ENCODE measurements at places on chromosomes 11 and 22.

GRCh38 chr11:9313648-9314290 is 624 bp downstream of the TMEM41B start:
- no peak for DNase-seq

GRCh38 chr11:57406337-57406904 is 16.0 kb upstream of the PRG2 start:
- DNase-seq = no peak

DNA sequence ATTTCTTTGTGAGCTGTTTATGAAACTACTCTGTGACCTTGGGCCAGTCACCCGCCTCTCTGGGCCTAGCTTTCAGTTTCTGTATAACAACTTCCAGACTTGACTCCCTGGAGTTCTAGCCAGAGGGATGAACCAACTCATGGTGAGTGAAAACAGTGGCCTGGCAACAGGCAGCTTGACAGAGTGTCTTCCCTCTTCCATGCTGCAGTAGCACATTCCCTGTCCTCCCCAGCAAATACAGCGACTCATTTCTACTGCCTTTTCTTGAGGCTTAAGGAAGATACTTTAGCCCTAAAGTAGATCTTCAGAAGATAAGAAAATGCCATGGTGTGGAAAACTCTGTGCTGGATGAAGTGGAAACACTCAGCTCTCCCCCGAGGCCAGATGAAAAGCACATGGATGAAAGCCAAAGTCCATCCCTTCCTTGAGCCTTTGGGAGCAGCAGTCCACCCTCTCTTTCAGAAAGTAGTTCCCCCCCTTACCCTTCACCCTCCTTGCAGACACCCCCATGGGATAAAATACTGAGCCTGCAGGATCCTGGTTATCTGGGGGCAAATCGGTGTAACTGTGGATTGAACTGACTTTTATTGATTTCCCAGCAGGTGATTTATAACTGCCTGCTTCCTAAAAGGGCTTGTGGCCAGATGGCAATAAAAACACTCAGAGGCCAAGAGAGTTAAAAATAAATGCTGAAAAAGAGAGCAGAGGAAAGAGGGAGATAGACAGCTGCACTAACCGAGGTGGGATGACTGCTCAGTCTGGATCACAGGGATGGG is 24.1 kb downstream of the IRAG1 start:
- DNase-seq = no peak

GRCh38 chr11:70399681-70400112 is 1.4 kb downstream of the CTTN start:
- peak; percentile 90 for DNase-seq

DNA sequence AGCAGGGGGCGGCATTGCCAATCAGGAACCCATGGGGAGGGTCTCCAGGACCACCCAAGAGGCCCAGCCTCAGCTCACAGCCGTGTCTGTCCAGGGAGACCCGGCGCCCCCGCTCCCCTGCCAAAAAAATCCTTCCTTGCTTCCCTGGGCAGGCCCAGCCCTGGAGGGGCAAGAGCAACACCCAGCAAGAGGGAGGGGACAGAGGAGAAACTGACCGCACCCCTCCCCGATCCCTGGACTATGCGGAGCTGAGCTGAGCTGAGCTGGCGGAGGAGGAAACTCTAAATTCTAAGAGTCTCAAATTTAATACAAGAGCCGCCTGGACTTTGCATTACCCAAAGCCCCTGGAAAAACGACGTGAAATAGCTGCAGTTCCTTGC is 52.0 kb upstream of the SHISAL1 start:
- DNase-seq = no peak

GRCh38 chr11:120578596-120579154 is 67.1 kb downstream of the GRIK4 start:
- no peak for DNase-seq

DNA sequence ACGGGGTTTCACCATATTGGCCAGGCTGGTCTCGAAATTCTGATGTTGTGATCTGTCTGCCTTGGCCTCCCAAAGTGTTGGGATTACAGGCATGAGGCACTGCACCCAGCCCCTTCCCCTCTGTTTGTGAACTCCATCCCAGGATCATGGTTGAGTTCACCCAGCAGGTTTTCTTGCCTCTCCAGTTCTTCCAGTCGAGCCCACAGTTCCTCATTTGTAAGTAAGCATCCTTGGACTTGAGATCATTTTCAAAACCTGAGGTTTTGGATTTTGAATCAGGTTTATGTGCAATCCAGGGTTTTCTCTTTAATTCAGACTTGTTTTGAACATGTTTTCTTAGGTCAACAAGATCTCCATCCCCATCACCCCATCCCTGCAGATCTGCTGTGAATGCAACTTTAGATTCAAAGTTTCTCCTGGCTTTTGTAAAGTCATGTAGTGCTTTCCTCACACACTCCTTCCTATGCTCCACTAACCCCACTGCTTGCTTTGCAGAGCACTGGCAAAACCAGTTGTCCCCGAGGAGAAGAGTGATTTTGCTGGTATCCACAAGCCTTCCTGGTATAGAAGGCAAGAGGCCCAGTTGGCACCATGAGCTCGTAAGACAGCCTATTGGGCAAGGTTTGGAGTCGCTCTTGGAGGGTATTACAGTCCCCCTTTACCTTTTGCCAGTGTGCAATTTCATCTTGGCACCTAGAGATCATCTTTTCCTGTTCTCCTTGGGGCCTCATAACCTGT is 14.7 kb upstream of the VPREB1 start:
- DNase-seq = no peak

All from non-pigmented ciliary epithelial cell (primary cell).